ENCODE measurements at places on chromosomes 1 and 21.

DNA sequence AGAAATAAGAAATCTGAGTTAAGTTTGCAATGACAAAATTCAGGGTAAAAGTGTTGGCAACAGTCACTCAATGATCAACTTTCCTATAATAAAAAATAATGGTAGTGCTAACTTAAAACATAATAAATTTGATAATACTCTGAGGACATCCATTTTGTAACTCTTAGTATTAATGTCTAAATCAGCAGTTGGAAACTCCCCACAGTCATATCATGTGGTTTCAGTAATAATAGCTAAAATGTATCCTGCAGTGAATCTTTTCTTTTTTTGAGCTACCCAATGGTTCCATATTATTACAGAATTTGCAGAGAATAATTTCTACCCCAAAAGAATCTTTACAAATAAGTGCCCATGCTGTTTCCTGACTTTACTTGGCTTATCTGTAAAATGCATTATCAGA is 286.7 kb downstream of the PTPRC start:
- no peak for DNase-seq

GRCh38 chr21:41168391-41169257 is 664 bp downstream of the BACE2 start:
- peak; percentile 25 for DNase-seq

- DNase-seq = no peak
Measured at GRCh38 chr1:41740630-41741239, 178.0 kb downstream of the HIVEP3 start.

DNA sequence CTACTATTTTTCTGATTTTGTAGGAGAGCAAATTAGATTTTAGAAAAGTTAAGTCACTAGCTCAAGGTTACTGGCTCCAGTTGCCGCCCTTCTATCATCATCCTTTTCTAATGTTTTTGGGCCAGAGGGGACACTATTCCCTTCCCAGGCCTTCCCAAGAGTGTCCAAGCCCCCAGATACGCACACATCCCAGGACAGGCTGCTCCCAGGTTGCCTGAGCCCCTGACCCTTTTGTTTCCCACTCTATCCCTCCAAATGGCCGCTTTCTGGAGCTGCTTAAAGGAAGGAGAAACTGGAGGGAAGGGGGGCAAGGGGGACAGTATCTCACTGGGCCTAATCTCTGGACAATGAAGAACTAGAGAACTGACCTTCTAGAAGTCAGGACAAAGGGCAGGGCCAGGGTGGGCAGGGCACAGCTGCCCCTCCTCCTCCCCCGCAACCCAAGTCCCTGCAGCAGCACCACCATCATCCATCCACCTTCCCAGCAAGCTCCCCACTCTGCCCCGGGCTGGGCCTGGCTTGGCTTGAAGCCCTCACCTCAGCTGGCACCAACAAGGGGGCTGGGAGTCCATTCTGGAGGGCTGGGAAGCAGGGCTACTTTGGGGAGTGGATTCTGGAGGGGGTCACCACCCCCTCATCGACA is 1.1 kb upstream of the MAP7D1 start:
- peak; percentile 43 for DNase-seq

- no peak for DNase-seq
Measured at GRCh38 chr1:26353210-26353859, 595 bp downstream of the CRYBG2 start.

DNA sequence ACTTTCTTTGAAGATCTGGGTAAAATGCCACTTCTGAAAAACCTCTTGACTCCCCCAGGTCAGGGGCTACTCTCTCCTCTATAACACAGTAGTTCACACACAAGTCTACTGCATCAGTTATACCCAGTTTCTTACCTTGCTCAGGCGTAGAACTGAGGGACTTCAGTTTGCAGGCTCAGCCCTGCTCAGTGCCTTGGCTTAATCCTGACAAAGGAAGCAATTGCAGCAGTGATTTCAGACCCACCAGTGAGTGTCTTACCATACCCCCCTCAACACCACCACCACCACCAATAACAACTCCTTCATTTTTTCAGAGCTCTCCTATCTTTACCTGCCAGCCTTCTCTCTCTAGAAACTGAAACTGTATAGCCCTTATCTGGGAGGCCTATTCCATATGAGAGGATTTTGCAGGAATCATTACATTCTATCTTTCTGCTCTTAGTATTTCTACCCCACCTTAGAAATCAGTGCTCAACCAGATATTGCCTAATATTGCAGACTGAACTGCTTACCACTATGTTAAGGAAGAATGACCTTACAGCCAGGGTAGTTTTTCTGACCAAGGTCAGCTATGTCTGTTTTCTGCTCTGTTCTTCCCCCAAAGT is 105.5 kb upstream of the S1PR1 start:
- no peak for DNase-seq

DNA sequence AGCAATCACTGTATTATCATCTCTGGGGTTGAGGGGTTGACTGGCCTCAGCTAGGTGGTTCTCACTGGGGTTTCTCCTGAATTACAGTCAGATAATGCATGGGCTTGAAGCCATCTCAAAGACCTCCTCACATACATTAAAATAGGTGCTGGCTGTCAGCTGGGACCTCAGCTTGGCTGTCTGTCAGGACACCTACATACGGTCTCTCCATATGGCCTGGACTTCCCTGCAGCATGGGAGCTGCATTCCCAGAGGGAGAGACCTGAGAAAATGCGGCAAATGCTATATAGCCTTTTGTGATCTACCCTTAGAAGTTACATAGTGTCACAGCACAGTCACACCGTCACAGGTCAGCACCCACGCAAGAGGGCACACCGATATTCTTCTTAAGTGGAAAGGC is 93.6 kb downstream of the TSEN15 start:
- DNase-seq = no peak

DNA sequence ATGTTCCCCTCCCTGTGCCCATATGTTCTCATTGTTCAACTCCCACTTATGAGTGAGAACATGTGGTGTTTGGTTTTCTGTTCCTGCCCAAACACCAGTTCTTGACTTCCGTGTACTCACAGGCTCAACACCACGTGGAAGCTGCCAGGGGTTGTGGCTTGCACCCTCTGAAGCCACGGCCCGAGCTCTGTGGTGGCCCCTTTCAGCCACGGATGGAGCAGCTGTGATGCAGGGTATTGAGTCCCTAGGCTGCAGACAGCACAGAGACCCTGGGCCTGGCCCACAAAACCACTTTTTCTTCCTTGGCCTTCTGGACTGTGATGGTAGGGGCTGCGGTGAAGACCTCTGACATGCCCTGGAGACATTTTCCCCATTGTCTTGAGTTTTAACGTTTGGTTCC is 111.6 kb downstream of the SYT14 start:
- DNase-seq = no peak

GRCh38 chr1:222081859-222082258 is 340.0 kb upstream of the DUSP10 start:
- no peak for DNase-seq

- no peak for DNase-seq
Measured at GRCh38 chr21:14981246-14981645, 83.6 kb downstream of the NRIP1 start.

DNA sequence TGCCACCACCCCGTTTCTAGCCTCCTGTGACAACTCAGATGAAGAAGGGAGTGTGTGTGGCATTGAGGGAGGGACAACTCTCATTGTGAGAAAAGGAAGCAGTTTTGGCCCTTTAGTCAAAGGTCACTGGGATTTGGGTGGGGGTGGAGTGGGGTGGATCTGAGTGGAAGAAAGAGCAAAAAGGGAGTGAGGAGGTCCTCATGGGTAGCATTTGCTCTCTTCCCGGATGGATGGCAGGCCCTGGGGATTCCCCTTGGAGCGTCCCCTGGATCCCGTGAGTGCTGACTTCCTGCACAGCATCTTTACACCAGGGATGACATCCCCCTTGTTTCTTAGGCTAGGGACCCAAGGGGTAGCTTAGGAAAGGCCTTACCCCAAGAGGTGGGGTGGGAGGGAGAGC is 460 bp downstream of the SERPINC1 start:
- no peak for DNase-seq

- DNase-seq = no peak
Measured at GRCh38 chr1:14603645-14604044, 5.2 kb downstream of the KAZN start.

DNA sequence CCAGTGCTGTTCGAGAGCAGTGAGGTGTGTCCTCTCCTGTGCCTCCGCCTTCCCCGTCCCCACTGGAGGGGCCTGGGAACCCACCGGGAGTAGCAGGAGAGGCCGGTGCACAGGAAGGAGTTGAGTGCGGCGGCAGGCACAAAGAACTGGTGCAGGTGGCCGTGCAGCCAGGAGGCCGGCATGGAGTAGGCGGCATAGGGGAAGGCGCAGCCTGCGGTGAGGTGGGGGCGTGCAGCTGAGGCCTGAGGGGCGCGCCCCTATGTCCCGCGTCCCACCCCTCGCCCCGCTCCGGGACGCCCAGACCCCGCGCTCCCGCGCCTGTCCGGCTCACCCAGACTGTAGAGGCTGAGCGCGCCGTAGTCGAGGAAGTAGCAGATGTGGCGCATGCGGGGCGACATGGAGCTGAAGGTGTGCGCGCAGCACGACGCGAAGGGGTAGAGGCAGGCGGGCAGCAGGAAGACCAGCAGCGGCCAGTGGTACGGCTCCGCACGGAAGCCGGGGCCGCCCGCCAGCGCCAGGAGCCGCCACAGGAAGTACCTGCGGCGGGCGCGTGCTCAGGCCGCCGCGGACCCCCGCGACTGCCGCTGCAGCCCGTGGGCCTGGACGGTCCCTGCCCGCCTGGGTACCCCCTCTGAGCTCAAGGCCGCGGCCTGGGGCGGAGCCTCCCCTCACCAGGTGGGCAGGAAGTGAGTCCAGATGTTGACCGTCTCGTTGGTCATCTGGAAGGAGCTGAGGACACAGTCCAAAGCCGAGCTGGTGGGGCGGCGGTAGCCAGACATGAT is 2.2 kb downstream of the PAQR6 start:
- peak; percentile 38 for DNase-seq

DNA sequence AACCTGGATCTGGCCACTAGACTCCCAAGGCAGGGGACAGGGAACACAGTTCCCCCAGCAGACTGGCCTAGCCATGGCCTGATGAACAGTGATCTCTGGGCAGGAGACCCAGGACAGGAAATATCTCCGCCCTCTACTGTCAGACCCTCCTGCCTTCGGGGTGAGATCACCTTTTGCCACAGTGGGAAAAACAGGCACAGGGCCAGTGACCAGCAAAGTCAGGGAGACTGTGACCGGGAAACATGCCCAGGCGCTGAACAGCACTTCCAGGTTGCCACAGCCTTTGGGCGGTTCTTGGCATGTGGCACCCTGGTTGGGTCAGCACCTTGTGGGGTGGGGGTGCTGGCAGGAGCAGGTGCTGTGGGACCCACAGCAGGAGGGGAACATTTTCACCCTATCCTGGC is 8.9 kb upstream of the ZNF669 start:
- no peak for DNase-seq

DNA sequence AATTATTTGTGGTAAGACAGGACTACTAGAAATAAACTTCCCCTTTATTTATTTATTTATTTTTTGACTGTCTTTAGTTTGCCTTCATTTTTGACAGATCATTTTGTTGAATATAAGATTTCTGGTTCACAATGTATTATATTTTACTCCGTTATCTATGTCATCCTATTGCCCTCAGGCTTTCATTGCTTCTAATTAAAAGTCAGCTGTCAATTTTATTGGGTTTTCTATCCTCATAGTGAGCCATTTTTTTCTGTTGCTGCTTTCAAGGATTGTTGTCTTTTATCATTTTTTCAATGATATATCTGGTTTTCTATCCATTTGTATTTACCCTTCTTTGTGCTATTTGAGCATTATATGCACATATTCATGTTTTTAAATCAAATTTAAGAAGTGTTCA is 866.2 kb downstream of the LRRIQ3 start:
- DNase-seq = no peak

- DNase-seq = no peak
Measured at GRCh38 chr21:34330055-34330454, 33.8 kb upstream of the KCNE2 start.

DNA sequence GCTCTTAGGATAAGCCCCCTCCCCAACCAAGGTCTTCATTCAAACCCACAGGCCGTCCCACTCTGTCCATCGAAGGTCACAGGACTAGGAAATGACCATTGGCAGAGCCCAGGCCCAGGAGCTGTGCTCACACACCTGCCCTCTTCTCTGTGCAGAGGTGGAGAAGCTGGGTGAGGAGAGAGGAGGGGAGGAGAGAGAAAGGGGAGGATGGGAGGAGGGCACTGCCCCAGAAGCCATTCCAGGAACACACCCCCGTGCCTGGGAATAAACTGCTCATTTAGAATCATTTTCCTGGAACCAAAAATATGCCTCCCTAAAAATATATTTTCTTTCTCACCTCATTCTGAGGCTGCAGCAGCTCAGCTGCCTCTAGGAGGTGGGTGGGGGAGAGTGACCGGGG is 6.4 kb upstream of the SDC3 start:
- no peak for DNase-seq

DNA sequence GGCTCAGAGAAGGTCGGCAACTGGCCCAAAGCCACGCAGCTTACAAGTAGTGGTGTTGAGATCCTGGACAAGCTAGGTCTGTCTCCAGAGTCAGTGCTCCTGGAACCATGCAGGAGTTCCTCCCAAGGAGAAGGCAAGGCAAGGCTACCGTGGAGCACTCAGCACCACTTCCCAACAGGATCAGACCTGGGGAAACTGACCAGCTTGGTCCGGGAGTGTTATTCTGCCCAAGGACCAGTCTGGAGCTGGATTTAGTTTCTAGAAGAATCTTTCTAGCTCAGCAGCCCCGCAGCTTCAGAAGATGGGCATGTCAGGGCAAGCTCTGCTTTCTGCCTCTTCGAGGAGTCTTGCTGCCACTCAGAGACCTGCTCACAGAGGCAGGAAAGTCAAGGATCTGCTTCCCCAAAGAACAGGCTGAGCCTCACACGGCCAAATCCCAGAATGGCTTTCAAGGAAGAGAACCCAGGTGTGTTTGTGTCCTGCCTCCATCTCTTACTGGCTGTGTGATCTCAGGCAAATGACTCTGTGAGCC is 302.8 kb downstream of the MATN1 start:
- no peak for DNase-seq

DNA sequence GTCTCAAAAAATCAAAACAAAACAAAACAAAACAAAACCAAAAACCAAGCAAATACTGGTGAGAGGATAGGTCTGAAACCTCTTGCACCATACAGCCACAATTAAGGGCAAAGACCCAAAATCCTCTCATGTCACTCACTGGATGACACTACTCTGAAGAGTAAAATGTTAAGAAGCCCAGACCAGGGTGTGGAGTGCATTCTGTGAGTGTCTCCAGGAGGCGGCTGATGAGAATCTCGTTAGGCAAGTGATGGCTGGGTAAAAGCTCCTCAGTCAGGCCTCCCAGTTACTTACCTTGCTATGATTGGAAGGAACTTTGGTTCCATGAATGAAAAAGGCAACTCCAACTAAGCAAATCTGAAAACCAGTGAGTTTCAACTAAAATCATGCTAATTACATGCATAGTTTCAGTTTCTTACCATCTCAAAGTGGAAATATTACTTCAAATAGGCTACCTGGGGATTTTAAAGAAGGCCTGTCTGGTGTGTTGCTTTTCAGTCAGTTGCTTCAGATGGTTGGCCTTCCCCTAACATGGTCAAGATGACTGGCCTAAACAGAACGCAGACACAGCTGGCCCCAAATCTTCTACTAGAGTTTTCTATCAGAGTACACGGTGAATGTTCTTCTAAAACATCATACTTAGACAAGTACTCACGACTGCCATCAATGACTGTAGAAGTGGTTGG is 95.1 kb downstream of the KIAA0319L start:
- DNase-seq = no peak

All from NCI-H1092 (cell line).